ENCODE measurements at places on chromosomes 12 and 14. TPM values are rescaled to one million over a fixed set of nuclear protein-coding genes. Genes with fewer than 3 reads are reported as not detected.

Gene ADAMTS20
- 1.2 TPM for polyA plus RNA-seq

Gene PROX2
- polyA plus RNA-seq: 4.3 TPM

Gene FAM186B
- 3.1 TPM for polyA plus RNA-seq

Gene IL26
- not detected for polyA plus RNA-seq

Gene IGF1
- 3.7 TPM for polyA plus RNA-seq

Gene OTOGL
- polyA plus RNA-seq: 0.95 TPM

Gene KRT85
- polyA plus RNA-seq: not detected

Gene CCDC175
- polyA plus RNA-seq: 1.3 TPM

Gene SYCP3
- polyA plus RNA-seq: 1.2 TPM

Gene ERBB3
- 111 TPM for polyA plus RNA-seq

Gene CHGA
- polyA plus RNA-seq: not detected

Gene CEBPE
- polyA plus RNA-seq: 0.08 TPM

Gene NEMF
- polyA plus RNA-seq: 97.8 TPM

Gene AACS
- 23.3 TPM for polyA plus RNA-seq

Gene PRICKLE1
- polyA plus RNA-seq: 48.6 TPM

Gene PZP
- 0.55 TPM for polyA plus RNA-seq

Gene FOXG1
- 0.03 TPM for polyA plus RNA-seq

Gene RERGL
- 10.5 TPM for polyA plus RNA-seq

Gene HAL
- 1.5 TPM for polyA plus RNA-seq

Gene SCN8A
- polyA plus RNA-seq: 3.4 TPM

Gene ITGA7
- 35.2 TPM for polyA plus RNA-seq

Gene KCNH3
- 5.2 TPM for polyA plus RNA-seq

Gene B4GALNT3
- polyA plus RNA-seq: 18.3 TPM

Gene COCH
- 3.9 TPM for polyA plus RNA-seq
